ENCODE measurements at places on chromosomes 11 and 22.

- peak; percentile 67 for DNase-seq
Measured at GRCh38 chr11:58334708-58335107, 24.2 kb downstream of the OR5B17 start.

GRCh38 chr22:30452861-30453260 is 19.0 kb downstream of the SEC14L3 start:
- DNase-seq = no peak

DNA sequence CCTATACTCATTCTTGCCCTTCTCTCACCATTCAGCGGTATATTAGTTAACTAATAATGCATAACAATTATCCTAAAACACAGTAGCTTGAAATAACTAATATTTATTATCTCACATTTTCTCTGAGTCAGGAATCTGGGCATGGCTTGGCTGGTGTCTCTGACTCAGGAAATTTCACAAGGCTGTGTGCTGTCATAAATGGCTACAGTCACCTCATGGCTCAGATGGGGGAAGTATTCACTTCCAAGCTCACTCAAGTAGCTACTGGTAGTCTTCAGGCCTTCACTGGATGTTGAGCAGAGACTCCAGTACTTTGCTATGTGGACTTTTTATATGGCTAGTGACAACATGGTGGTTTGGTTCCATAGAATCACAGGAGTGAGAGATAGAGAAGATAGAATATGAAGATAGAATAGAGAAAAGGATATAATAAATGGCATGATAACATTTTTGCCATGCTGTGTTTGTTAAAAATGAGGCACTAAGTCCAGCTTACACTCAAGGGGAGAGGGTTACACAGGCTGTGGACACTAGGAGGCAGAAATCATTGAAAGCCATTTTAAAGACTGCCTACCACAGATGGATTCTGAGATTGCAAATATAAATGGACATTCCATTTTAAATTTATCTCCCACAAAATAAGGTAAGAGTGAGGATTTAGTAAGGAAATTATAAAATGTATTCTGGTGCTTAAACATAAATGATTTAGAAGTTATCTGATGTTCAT is 997.8 kb upstream of the CHORDC1 start:
- DNase-seq = no peak

DNA sequence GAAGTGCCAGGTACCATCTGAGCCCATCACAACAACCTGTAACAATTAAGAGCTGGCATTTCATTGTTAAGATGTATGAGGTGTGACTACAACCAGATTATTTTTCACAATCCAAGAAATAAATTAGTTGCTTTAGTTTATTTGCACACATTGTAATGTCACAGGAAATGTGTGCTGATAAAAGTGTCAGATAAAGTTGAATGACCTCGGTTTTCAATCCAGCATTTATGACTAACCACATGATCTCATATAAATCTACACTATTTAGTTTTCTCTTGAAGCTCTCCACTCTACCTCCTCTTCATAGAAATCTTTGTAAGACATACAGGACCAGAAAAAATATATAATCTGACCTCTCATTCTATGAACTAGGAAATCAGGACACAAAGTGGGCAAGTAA is 166.2 kb downstream of the PGR start:
- DNase-seq = no peak

GRCh38 chr11:112156153-112156955 is 7.5 kb downstream of the IL18 start:
- no peak for DNase-seq

DNA sequence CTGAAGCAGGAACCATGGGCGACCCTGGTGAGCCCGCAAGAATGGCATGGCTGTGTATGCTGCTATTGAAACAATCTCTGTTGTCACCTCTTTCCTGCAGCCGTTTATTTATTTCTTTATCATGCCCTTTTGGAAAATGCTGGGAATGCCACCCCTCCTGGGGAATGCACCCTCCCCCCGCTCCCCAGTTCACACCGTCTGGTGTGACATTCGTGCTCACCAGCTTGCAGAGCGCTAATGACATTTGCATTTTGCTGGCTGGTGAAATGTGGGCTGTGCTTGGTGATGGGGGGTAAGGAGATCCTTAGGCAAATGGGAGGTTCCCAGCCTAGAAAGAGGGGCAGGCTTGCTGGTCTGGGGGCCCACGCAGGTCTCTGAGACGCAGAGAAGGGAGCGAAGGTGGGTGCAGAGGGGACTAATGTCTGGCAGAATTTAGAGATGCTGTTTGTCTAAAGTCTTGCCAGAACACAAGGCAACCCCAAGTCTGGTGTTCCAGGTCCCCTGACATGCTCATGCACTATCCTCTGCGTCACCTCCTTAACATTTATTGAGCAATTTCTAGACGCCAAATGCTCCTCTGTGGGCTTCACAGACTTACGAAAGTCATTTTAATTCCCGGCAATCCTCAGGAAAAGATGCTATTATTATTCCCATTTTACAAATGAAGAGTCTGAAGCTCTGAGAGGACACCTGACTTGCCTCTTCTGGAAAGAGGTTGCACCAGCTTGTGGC is 91.7 kb downstream of the TP53I11 start:
- DNase-seq = no peak

- no peak for DNase-seq
Measured at GRCh38 chr11:29782447-29782846, 234.4 kb downstream of the KCNA4 start.

- no peak for DNase-seq
Measured at GRCh38 chr22:30044881-30045493, 35.3 kb upstream of the HORMAD2 start.

DNA sequence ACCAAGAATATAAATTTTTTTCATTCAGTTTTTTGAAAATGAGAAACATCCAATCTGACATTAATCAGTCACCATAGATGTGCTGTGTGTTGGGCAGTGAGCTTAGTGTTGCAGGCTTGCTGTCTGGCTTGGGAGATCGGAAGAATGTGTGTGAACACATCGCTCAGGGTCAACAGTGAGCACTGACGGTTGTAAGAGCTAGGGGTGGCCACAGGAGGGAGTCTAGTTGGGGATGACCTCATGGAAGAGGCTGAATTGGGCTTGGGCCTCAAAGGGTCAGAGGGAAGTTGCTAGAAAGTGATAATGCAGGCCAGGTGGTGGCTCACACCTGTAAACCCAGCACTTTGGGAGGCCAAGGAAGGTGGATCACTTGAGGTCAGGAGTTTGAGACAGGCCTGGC is 375.4 kb downstream of the DDX10 start:
- no peak for DNase-seq

DNA sequence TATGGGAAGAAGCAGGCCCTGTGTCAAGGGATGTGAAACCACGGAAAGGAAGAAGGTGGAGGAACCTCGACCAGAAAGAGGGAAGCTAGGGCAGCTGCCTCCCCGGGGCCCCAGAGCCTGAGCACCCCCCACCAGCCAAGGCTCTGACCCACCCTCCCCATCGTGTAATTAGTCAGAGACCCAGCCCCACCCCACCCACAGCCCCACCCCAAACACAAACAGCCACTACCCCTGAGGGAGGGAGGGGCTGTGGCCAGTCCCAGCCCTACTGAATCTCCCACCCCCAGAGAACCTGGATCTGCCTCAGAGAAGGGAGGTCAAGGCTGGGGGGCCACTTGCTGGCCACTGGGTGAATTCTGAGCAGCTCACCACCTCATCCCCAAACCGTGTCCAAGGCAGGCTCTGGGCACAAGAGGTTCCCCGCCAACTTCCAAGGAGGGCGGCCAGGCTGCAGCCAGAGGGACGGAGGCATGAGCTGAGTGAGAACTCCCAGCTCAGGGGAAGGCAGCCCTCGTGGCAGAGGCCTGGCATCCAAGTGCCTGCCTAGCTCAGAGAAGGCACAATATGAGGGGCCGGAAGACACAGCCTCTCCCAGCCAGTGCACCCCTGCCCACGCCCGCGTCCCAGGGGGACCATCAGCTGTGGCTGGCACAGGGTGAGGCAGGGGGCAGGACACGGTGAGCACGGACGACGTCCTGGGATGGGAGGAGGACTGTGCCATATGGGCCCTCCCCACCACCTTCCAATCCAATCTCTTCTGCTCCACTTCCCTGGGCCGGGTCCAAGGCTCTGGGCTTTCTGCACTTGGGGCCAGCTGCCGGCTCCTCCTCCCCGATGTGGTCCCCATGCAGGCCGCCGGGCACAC is 2.7 kb downstream of the PLXNB2 start:
- peak; percentile 45 for DNase-seq

DNA sequence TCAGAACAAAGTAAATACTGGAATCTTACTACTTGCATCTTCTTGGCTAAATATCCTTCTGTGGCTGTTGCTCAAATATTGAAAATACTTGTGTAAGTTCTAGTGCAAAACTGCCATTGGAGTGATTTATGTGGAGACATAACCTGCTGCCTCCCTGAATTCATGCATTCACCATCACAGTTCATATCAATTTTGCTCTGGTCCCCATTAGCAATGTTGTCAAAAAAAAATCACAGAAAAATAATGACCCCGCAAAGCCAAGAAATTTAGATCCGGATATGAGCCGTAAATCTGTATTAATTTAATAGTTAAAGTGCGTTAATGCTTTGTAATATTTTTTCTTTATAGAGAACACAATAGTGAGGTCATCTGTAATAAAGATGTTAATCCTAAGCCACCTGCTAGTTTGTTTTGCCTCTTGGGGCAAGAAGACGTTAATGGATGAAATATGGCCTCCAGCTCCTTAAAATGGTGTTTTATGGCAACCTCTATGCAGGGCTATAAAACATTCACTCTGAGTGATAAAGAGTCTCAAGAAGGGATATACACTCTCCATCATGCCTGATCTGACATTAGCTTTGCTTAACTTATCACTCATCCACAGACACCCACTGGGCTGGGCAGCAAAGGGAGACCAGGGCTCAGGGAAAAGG is 255.9 kb downstream of the INSC start:
- DNase-seq = no peak

DNA sequence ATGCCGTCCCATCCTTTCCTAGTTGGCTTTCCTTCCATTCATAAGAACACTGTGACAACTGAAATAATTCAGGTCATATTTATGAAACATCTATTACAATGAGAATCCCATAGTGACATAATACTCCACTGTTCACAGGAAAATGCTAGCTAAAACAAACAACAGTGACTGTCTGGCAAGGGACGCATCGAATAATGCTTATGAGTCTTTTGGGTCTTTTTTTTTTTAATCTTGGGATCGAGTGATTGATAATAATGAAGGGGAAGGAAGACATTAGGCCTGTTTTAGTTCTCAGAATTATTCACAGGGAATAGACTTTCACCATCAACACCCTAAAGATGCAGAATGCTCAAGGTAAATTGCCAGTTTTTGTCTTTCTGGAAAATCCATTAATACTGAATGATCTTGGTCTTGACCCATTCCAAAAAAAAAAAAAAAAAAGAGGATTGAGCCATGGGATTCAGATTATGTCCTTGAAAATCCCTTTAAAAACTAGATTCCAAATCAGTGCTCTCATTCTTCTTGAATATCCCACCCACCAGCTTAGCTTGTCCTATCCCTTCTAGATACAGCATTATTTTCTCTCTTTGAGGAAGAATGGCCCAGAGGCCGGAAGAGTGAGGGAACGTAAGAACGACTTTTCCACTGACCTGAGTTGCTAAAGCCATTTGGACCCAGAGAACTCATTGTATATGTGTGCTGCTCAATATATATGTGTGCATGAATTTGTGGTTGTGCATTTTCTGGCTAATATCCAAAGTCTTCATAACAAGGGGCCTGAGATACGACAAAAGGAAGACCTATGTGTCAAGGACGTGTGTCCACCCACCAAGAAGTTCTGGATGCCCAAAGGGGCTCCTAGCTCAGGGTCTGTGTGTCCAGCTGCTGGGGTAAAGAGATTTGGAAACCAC is 35.2 kb upstream of the CREB3L1 start:
- DNase-seq = peak; percentile 14

- no peak for DNase-seq
Measured at GRCh38 chr22:19004471-19004870, 68.4 kb upstream of the PRODH start.

DNA sequence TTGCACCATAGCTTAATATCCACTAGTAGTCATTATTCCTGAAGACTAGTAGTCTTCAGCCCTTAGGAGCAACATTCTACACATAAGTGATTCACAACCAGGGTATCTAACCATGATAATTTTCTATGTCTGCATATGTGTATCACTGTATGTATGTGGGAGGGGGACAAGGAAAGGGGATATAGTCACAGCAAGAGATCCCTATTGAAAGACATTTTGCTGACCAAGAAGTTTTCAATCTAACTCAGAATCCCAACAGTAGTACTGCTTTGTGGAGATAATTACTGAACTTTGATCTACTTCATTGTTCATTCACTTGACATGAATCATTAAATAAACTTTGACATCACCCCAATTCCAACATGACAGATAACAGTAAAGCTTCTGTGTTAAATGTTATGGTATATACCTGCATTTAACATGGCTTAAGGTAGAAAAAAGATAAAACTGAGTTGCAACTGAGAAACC is 10.3 kb downstream of the PIK3C2A start:
- DNase-seq = peak; percentile 15

- no peak for DNase-seq
Measured at GRCh38 chr11:123775289-123775688, 21.0 kb upstream of the OR6X1 start.

DNA sequence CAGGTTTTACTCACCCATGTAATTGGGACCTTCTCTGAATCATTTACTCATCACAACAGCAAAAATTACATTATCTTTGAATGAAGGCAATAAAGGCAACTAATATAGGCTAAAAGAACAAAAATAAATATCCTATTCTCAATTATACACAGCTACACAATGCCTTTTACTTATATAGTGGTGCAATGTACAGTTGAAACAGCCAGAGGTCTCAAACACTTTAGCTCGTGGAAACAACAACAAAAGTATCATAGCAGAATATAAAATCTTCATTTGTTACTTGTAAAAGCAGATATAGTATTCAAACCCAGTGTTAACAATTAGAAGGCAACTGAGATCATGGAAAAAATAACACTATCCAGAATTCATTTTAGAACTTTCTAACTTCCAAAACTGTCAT is 20.6 kb upstream of the CCDC34 start:
- DNase-seq = no peak

- no peak for DNase-seq
Measured at GRCh38 chr11:33941637-33942160, 49.8 kb upstream of the LMO2 start.

DNA sequence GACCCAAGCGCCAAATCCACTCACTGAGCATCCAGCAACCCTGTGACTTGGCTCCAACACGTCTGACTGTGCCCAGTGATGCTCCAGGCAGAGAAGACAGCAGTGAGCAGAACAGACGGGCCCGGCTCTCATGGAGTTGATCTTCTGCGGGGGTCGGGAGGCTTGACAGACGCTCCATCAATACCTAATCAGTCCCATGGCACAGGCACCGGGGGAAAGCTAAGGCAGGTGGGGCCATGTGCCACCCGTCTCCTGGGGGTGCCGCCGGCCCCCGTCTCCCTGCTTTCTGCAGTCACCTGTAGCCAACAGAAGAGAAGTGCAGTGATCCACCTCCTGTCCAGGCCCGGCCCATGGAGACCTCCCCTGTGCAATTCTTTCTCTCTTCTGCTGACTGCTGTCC is 47.5 kb downstream of the LINC01488 start:
- no peak for DNase-seq

GRCh38 chr11:66465373-66466224 is 1.1 kb upstream of the PELI3 start:
- DNase-seq = no peak

GRCh38 chr11:889687-890475 is 20.7 kb downstream of the CHID1 start:
- DNase-seq = no peak

Data from ACHN (cell line).